NCI-H2171 treated with DMSO at 0.1 percent for 48 hours (cell line): ENCODE measurements at places on chromosomes 13 and 19.
A peak's percentile ranks its signal among the peaks of the same experiment; 100 is the strongest.

DNA sequence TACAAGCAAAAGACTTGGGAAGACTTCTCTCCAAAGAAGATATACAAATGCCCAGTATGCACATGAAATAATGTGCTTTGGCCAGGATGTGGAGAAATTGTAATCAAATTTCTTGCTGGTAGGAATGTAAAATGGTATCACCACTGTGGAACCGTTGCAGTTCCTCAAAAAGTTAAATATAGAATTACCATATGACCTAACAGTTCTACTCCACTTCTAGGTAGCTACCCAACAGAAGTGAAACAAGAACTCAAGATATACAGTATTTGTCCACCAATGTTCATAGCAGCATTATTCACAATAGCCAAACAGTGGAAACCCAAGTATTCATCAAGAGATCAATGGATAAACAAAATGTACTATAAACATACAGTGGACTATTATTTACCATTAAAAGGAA is 95.0 kb upstream of the KLF5 start:
- no peak for DNase-seq

DNA sequence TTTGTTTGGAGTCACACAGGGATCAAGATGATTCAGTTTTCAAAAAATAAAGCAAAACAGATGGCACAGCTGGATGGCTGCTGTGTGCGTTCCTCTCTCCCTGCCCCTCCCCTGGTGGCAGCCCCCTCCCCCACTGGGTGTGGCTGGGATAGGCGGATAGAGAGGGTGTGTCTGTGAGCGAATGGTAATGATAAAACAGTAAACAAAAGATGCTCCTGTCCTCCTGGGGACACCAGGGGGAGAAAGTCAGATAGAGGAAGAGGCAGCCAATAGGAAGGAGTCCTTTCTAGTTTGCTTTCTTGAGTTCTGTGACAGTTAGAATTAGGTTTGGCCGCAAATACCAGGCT is 6.5 kb downstream of the TMEM255B start:
- DNase-seq = peak; percentile 22

- DNase-seq = no peak
Measured at GRCh38 chr13:51495316-51495715, 42.5 kb upstream of the INTS6 start.

GRCh38 chr13:36817996-36818803 is 822 bp upstream of the RFXAP start:
- peak; percentile 9 for DNase-seq

DNA sequence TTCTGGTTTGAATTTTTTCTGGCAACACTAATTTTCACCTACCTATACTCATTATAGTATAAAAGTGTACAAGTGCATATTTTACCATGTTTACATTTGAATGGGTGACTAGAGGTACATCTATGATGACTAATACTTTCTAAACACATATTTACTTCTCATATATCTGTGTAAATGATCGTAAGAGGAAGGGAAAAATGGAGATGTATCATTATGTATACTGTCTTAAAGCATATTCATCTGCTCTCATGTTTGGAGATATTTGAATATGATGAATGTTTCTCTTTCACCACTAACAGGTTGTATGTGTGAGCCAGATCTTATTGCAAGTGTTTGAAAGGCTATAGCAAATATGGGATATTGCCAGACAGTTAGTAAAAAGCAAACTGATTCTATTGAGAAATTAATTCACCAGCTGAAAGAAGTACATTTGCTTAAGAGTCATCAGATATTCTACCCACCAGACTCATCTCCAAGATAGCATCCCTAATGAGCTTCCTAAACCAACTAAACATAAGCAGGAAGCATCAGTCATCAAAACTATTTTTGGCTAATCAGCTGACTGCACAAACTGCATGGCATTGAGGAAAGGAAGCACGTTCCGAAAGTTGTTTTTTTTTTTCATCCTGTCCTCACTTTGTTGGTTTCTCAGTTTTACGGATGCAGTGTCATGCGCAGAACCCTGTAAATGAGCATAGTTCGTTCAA is 738.2 kb downstream of the GPC5 start:
- DNase-seq = no peak

- DNase-seq = peak; percentile 35
Measured at GRCh38 chr19:57406516-57407123, 4.3 kb upstream of the ZNF17 start.

- no peak for DNase-seq
Measured at GRCh38 chr19:18746401-18747325, 44.4 kb downstream of the COMP start.

DNA sequence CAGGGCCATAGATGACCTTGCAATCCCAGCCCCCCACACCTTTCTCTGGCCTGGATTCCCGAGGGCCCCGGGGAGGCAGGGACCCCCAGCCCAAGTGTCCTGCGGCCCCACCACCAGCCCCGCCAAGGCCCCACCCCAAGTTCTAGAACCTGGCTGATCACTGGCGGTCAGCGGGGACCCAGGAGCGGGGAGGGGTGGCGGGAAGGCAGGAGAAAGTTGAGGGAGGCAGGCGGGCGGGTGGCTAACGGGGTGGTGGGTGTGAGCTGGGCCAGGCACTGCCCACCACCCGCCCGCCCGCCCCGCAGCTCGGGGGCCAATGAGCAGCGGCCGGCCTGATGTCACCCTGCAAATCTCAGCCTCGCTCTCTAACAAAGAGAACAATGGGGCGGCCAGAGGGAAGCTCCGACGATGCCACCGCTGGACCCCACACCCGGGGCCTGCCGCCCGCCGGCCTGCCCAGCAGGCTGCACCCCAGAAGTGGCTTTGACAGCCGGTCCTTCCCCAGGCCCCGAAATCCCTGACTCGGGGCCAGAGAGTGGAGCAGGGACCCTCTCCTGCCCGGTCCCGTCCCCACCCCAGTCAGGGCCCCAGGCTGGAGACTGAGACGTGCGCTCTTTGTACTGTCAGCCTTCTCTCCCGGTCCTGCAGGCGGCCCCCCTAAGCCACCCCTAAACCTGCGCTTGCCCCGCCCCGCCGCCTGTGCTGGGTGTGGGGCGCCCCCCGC is 1.6 kb downstream of the MEX3D start:
- peak; percentile 32 for DNase-seq

DNA sequence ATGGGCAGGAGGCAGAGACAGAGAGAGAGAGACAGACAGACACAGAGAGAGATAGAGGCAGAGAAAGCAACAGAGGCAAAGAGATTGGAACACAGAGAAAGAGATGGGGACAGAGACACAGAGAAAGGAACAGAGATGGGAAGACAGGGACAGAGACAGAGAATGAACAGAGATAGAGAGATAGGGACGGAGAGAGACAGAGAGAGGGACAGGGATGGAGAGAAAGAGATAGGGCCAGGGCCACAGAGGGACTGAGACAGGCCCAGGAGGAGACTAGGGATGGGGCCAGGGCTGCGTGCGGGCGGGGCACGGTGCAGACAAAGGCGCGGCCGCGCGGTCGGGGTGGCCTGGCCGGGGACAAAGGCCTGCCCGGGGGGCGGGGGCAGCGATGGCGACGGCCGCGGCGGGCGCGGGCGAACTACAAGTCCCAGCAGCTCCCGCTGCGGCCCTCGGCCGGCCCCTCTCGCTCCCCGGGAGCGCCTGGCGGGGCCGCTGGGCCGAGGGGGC is at the start of gene ZNF358:
Gene ZNF358, plus strand, starts transcription at position 459 of the 507 bp plus-strand sequence. CDS start 3,140 bp downstream, outside the sequence.
- DNase-seq = peak; percentile 47

GRCh38 chr13:23500849-23501248 is 67.3 kb upstream of the SACS start:
- DNase-seq = no peak

- no peak for DNase-seq
Measured at GRCh38 chr13:113857531-113858195, 6.2 kb downstream of the GAS6 start.

DNA sequence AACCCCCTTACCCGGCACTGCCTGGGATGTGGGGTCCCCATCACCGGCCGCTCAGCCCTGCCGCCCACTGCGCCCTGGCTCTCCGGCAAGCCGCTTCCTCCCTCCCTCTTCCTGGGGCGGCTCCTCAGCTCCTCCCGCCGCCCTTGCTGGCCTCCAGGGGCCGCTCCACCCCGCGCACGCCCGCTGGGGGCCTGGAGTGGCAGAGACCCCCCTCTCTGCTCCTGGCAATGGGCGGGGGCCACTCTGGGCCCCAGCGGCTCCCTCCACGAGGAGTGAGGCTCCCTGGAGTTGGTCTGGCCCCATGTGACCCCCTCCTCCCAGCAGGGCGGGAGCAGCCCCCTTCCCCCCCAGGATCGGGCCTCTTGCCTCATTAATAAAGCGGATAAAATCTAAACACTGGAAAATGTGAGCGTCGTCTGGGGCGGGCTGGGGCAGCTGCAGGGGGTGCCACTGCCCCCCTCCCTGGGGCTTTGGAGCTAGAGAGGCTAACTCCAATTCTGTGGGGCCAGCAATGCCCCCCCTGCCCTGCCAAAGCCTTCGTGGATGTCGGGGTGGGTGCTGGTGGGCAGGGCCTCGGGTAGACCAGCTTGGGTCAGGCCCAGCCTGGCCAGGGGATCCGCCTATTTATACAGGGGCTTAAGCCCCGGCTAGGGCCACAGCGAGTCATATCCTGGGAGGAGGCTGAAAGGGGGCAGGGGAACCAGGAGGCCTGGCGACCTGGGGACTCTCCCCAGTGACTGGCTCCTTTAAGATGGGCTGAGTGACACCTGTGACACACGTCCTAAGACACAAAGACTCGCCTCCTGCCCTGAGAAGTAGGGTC is at the start of gene PTGER1:
Gene PTGER1, minus strand, starts transcription at position 104 of the 823 bp plus-strand sequence. CDS start 1,034 bp downstream, outside the sequence.
- DNase-seq = no peak

GRCh38 chr13:113555141-113555540 is 29.4 kb upstream of the TFDP1 start:
- DNase-seq = no peak

GRCh38 chr13:45178349-45179162 is 22.3 kb downstream of the KCTD4 start:
- DNase-seq = no peak

- no peak for DNase-seq
Measured at GRCh38 chr13:40271931-40272775, 394.3 kb downstream of the FOXO1 start.

- no peak for DNase-seq
Measured at GRCh38 chr19:3368848-3369336, 2.5 kb downstream of the NFIC start.

DNA sequence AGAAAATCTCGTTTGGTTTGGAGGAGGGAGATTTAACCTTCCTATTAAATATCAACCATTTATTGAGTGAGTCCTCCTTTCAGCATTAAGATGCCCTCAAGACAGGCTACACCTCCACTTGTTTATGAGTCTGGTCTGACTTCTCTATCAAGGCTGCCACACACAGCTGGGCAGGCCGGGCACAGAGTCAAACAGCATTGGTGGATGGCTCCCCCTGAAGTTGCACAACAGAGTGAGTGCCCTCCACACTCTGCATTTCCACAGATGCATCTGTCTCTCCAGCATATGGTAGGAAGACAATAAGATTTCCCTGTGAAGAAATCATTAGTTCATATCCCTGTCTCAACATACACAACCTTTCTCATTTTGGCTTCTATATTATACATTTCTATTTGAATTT is 31.4 kb downstream of the PHF11 start:
- DNase-seq = no peak

GRCh38 chr13:44402899-44403445 is 29.3 kb downstream of the SERP2 start:
- peak; percentile 30 for DNase-seq

- peak; percentile 4 for DNase-seq
Measured at GRCh38 chr13:98797456-98797855, 45.0 kb upstream of the SLC15A1 start.

GRCh38 chr19:18172331-18173053 is 1.1 kb upstream of the IFI30 start:
- DNase-seq = no peak

DNA sequence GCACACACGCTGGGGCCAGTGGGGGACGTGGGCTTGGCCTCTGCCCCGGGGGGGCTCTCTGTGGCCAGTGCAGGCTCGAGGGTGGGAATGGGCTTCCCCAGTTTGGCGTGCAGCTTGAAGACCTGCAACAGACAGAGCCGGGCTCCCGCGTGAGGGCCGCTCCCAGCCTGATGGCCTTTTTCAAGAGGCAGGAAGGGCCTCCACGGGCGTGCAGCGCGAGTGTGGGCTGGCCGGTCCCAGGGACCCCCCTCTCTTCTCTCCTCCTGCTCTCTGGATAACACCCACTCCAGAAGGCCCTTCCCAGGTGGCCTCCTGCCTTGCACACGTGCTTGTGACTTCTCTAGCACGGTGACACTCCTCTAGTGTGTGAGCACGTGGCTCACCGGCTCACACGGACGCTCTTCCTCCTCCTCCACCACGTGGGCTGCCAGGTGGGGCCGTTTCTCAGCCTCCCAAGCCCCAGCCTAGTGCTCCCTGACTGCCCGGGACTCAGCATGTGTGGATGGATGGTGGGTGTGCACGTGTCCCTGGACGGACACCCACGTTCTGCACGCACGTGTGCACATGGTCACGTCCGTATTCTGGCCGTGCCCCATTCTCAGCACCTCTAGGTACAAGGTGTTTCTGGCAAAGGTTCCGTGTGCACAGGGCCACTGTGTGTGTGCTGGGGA is 39.2 kb upstream of the MATK start:
- DNase-seq = no peak

GRCh38 chr19:11111117-11111770 is 22.0 kb downstream of the LDLR start:
- DNase-seq = no peak

- DNase-seq = no peak
Measured at GRCh38 chr19:51971624-51972023, 15.0 kb downstream of the ZNF350 start.

- peak; percentile 80 for DNase-seq
Measured at GRCh38 chr19:4909156-4909896, at the start of gene UHRF1. TSS of gene UHRF1 (plus strand) at chr19:4909501. CDS start at chr19:4910886, 1,385 bp downstream.

DNA sequence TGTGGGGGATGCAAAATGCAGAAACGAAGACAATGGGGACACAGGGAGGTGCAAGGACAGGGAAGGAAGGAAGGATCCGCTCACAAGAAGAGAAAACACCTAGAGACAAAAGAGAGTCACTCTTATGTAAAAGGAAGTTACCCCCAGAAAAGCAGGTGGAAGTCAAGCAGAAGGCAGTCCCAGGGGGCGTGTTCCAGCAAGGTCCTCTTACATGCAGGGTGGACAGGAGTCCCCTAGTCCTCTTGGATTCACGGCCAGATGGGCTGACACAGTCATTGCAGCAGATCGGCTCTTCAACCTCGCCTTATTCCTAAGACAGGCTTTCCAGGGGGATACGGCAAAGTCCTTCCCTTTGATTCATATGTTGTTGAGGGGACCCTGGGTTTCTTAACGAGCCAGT is 83.9 kb upstream of the SPATA13 start:
- DNase-seq = no peak

GRCh38 chr13:80824229-80824628 is 483.3 kb upstream of the SPRY2 start:
- DNase-seq = no peak

- DNase-seq = no peak
Measured at GRCh38 chr19:28290963-28291657, 921.8 kb downstream of the UQCRFS1 start.

GRCh38 chr13:36998624-36999041 is 507 bp downstream of the ALG5 start:
- DNase-seq = peak; percentile 28

- peak; percentile 19 for DNase-seq
Measured at GRCh38 chr19:5369962-5370367, 29.4 kb upstream of the PTPRS start.
